ENCODE measurements at places on chromosomes 16 and 17.

GRCh38 chr16:83068686-83069085 is 441.9 kb downstream of the CDH13 start:
- DNase-seq: no peak

- DNase-seq: no peak
Measured at GRCh38 chr16:24156777-24157176, 99.4 kb upstream of the CACNG3 start.

GRCh38 chr17:59513934-59514841 is 51.2 kb upstream of the DHX40 start:
- DNase-seq: no peak

GRCh38 chr16:68086336-68086841 is 1.2 kb downstream of the NFATC3 start:
- DNase-seq: no peak

Measured in stimulated activated CD8-positive, alpha-beta memory T cell treated with anti-CD3 and anti-CD28 coated beads, Interleukin-15, amount 100 ng/mL, for 4 hours (primary cell).